ENCODE measurements at places on chromosomes 16 and 17.

DNA sequence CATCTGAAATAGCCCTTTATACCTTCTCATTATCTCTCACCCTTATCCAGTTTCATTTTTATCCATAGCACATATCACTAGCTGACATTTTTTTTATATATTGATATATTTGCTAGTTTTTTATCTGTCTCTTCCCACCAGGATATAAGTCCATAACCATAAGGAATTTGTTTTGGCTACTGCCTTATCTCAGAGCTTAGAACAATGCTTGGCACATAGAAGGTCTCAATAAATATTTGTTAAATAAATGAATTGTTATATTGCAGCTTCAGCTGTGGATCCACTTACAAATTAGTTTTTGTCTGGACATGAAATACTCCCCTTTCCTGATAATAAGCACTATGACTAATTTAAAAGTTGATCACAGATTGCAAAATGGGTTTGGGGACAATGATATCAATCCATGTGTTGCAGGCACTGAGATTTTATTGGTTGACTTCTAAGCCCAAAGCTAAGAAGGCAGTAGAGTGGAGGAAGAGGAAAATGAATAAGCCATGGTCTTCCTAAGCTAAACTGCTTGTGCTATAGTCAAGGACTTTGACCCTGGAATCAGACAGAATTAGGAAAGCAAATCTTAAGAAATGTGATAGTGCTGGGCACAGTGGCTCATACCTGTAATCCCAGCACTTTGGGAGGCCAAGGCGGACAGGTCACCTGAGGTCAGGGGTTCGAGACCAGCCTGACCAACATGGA is 31.9 kb upstream of the YPEL2 start:
- DNase-seq: no peak

DNA sequence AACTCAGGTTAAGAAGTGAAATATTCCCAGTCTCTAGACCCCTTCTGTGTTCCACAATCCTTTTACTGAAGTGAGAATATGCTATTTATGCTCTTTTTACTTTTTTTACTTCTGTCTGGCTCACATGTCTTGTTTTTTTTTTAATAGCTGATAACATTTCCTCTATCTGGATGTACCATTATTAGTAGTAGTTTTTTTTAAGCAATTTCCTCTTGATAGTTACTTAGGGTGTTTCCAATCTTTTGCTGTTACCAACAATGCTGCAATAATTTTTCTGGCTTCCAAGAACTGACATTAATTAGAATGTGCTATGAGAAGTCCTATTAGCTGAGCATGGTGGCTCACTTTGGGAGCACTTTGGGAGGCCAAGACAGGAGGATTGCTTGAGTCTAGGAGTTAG is 32.0 kb downstream of the KSR1 start:
- no peak for DNase-seq

DNA sequence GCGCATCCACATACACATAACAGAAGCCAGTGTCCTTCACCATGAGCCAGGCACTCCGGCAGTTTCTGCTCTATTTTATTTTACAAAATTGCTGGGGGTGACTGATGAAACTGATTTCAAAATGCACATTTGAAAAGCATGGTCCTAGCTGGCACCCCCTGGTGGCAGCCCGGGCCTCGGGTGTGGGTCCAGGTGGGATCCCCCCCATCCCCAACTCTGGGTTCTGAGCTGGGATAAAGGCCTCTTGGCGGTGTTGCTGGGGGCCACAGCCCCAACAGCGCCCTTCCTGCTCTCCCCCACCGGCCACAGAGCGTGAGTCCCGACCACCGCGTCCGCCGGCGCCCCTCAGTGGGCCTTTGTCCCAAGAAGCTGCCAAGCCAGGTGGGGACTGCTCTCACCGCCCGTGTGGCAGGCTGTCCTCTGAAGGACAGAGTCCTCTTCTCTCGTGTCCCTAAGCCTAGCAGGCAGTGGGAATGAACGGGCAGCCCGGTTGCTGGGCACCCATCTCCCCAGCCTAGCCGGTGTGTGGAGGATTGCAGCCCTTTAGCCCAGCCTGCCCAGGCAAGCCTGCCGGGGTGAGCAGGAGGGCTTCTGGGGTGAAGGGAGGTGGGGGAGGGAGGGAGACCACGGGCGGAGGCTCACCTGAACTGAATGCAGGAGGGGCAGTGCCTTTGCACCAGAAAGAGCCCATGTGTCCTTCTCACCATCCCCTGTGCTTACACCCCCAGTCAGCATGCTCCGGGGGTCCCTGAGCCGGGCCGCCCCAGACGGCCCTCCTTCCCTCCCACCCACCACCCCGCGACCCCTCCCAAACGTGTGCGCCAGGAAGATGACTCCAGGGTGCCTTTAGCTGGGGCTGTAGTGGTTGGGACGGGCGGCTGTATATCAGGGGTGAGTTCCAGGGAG is 898 bp downstream of the SNAI3 start:
- DNase-seq: no peak

- DNase-seq: peak; percentile 93
These were observed 86.7 kb downstream of the ZFHX3 start for GRCh38 chr16:72961115-72961832.

DNA sequence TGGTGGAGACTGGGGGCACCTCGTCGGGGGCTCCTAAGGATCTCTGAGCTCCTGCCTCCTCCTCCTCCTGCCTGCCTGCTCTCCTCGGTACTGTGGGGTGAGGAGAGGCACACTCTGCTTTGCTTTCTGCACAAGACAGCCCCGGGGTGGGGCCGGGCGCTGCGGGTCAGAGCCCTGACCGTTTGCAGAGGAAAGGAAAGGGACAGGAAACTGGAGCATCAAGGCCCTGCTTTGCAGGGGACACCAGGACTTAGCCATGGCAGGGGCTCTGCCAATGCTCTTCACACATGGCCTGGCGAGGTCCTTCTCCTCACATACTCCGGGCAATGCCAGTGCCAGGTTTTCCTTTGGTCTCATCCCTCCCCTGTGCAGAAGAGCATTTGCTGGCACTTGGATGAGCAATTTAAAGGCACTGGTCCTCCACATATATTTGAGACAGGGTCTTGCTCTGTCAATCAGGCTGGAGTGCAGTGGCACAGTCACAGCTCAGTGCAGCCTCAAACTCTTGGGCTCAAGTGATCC is 23.8 kb upstream of the DOC2B start:
- no peak for DNase-seq

- no peak for DNase-seq
These were observed 16.8 kb upstream of the STAT3 start for GRCh38 chr17:42405076-42405475.

- peak; percentile 19 for DNase-seq
These were observed 11.5 kb downstream of the RMI2 start for GRCh38 chr16:11356573-11357331.

DNA sequence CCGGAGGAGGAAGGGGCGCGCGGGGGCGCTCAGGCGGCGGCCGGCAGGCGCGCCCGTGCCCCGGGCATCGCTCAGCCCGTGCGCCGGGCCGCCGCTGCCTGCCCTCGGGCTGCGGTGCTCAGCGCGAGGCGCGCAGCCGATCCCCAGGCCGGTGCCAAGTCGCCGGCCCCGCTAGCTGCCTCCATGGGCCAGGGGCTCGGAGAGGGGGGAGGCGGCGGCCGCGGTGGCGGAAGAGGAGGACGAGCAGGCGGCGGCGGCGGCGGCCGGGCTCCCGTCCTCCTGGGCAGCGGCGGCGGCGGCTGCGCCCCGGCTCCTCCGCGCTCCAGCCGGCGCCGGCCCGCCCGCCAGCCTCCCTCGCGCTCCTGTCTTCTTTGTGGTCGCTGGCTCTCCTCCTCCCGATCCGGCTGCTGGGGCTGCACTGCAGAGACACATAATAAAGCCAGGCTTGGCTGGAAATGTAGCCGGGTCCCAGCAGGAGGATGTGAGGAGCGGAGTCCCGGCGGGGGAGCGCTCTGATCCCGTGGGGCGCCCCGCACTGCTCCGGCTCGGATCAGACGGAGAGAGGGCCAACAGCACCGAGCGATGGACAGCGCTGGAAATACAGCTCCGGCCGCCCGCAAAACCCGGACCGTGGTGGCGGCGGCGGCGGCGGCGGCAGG is 889 bp upstream of the ZNF423 start:
- peak; percentile 74 for DNase-seq

- no peak for DNase-seq
These were observed 664.6 kb upstream of the CA10 start for GRCh38 chr17:52823155-52823554.

DNA sequence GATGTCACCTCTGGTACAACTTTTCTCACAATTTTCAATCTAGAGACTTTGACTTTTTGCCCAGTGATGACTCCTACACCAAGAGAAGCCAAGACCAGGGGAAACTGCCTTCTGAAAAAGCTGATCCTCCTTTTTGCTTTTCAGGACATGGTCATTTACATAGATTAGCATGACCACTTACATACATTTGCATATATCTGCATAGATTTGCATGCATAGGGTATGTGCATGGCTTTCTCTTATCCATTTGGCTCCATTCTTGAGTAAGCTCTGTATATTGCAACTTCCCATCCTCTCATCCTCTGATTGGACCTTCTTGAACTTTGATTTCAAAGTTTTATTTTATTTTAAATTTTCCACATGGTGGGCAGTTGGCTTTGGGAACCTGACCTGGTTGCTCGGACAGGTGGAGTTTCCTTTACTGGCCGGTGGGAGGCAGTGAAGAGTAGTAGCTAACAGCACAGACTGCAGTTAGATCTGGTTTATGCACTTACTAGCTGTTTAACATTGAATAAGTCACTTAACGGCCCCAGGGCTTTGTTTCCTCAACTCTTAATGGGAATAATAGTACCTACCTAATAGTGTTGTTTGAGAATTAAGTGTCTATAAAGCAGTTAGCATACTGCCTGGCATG is 92.9 kb downstream of the GPR139 start:
- DNase-seq: peak; percentile 15

DNA sequence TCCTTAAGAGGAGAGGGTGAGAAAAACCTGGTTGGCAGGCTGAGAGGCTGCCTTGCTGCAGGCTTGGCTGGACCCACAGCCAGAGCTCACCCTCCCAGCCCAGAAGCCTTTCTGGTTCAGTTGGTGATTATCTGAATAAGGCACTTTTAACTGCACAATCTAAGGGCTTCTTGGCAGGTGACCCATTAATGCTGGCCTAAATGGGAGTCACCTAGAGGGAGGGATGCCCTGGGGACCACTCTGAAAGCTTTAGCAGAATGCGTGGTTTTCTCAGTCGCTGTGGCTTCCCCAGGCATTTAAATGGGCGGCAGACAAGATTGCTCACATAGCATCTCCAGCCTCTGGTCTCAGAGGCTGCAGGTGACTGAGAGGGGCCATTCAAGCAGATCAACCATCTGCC is 33.2 kb upstream of the SHISA9 start:
- peak; percentile 26 for DNase-seq

DNA sequence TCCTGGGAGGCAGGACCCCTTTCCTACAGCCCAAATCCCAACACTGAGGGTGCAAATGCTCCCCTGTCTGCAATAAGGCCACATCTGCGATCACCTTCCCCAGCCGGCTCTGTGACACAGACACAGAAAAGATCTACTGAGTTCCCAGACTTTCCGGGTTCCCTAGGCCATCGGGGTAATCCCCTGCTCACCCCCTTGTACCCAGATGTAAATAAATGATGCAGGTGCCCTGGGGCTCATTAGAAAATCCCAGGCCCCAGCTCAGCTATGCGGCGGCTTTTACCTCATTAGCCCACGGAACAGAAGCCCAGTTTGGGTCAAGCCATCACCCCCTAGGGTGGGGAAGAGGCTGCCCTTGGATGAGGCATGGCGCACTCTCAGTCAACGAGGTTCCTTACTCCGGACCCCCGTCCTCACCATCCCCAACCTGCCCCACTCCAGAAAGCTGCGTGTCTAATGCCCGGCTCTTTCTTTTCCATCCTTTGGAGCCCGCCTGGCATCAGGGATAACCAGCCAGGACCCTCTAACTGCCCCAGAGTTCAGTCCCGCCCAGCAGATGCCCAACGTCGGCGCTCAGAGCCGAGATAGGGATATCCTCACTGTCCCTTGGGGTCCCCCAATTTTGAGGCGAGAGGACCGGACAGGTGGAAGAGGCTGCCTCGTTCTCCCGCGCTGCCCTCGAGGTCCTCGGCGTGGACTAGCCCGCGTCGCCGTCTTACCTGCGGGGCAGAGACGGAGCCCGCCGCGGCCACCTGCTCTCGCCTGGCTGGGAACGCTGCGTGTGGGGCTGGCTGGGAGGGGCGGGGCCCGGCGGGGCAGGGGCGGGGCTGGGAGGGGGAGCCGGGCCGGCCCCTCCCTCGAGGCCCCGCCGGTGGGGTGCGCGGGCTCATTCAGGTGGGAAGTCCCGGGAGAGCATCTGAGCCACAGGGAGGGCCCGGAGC is at the start of gene ZNF385C:
Gene ZNF385C, minus strand, starts transcription at position 783 of the 941 bp plus-strand sequence. CDS start 35,417 bp downstream, outside the sequence.
- DNase-seq: no peak

DNA sequence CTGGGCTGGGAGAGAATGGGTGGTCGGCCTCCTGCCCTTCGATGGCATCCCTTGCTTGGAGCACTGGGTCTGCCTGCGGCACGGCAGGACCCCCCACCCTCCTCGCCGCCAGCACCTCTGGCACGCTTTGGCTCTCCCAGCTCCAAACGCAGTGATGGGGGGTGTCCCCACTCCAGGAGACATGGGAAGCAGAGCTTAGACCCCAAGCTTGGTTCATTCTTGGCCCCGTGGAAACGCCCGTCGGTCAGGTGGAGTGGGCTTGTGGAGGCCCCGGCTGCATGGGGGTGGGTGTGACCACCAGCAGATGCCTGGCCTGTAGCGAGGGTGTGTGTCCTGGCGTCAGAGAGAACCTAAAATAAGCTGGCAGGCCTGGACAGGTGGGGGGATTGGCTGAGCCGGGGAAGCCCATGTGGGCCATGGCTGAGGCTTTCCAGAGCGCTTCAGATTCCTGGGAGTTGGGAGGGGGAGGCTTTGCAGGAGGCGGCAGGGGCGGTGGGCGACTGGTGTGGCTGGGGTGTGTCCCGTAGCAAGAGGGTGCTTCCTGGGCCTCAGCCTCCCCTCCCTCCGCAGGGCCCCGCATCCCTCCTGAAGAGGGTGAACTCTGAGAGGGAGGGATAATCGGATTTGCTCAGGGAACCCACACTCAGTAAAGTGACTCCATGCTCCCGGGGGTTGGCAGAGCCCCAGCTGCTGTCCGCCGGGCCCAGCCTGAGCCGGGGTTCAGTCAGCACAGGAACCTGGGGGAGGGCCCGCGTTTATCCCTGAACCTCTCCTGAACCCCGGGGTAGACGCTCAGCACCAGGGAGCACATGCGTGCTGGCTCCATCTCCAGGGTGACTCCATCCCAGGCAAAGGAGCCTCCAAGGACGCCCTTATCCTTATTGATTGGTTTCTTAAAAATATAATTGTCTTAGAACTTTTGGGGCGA is 3.4 kb downstream of the CACNA1H start:
- DNase-seq: no peak

DNA sequence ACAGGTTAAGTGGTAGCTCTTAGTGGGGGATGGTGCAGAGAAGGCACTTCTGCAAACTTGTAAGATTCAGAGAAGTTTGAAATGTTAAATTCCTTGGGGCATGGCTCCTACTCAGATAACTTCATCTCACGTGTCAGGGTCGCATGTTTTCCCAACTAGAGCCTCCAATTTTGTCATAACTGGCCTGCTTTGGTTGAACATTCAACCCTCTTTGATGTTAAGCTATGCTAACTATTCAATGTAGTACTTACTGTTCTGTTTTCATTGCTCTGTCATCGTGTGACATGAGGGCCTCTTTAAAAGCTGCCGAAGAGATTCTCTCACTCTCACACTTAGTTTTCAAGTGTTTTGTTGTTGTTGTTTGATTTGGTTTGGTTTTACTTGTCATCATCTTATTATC is 280.8 kb downstream of the CDH11 start:
- DNase-seq: no peak

- no peak for DNase-seq
These were observed 8.7 kb downstream of the ADAM11 start for GRCh38 chr17:44767493-44767892.

GRCh38 chr17:78013683-78014467 is 55.4 kb downstream of the TNRC6C start:
- DNase-seq: peak; percentile 70
